ENCODE measurements at places on chromosomes 7 and 10. TPM values are rescaled to one million over a fixed set of nuclear protein-coding genes. Genes with fewer than 3 reads are reported as not detected.
A peak's percentile ranks its signal among the peaks of the same experiment; 100 is the strongest.

GRCh38 chr10:69696073-69696731 is 66.2 kb downstream of the FAM241B start:
- ATAC-seq = no peak

DNA sequence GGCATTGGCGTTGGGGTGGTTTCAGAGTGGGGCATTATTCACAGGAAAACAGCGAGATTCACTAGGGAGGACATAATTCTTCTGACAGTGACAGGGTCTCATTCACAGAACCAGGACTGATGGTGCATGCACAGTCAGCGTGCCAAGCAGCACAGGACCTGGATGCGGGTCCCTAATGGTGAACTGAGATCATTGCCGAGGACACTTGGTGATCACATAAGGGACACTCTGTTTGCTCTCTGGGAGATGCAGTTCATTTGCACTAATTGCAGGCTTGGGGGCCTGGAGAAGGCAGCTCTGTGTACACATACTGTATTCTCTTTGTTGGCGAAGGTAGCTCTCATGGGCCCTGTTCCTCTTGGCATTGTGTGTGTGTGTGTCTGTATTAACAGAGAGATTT is 716.1 kb downstream of the PHTF2 start:
- peak; percentile 100 for ATAC-seq

- no peak for ATAC-seq
Observed at GRCh38 chr7:37409461-37409860, 39.2 kb downstream of the ELMO1 start.

GRCh38 chr7:22667562-22668239 is 59.3 kb upstream of the IL6 start:
- ATAC-seq = no peak

DNA sequence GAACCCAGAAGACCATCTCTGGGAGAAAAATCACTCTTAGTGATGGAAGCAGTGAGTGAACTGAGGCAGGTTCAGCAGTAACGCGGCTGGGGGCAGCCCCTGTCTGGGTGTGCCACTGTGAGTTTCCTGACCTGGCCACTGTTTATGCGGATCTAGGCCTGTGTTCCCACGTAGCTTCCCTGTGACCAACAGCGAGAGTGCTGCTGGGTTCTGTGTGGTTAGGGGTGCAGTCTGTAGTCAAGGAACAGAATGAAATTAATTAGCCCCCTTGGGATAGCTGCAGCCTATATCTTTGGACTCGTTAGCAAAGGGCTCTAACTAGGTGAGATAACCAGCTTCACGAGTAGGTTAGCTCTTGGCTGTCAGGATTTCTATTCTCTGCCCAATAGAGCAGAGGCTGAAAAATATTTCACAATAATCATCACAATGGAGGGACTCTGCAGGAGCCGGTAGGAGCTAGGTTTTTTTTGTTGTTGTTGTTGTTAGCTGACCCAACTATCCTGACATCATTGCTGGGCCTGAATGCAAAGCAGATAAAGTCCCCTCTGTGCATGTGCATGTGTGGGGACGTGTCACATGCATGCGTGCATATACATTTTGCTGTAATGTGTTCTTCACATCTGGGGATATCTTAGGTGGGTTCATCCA is 164.9 kb downstream of the TMEM178B start:
- peak; percentile 69 for ATAC-seq

GRCh38 chr7:101077303-101078086 is 7.8 kb upstream of the TRIM56 start:
- ATAC-seq = peak; percentile 98

DNA sequence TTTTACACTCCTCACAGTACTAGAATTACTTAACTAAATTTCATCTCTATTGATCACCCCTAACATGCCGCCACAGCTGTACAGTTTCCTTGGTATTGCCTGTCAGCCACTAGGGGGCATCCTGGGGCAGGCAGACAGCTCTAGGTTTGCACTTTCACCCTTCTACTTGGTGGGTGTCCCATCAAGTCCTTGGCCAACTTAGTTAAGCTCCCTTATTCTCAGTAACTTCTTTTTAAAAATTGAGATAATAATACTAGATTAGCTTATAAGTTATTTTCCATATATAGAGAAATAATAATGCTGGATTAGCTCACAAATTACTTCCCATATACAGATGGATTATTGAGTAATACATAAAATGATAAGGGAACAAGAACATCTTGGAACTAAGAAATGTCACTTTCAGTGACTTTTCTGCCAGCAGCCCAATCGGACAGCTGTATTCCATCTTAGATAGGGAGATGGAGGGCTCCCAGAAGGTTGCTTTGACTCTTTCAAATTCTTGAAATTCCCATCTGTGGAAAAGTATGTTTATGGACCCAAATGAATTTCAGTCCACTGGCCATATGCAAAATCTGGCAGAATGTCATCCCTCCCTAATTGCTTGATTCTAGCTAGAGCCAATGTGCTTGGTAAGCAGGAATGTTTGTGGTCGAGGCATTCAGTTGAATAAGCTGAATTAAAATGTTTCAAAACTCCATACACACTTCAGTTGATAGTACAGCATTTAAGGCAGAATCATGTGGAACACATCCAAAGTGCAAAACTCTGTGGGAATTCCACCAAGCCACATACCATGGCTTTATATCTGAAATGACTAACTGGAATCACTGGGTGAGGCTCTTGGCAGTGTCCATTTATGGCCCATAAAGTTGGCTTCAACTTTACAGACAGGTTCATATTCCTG is 309.7 kb downstream of the CSTF2T start:
- ATAC-seq = no peak

Gene NKX2-3
- total RNA-seq = 0.35 TPM

Gene ANXA8L1
- total RNA-seq = not detected

Gene MTERF1
- total RNA-seq = 12.3 TPM

Gene DYNC1I1
- total RNA-seq = 22.4 TPM

Gene ZPBP
- not detected for total RNA-seq

All from motor neuron (in vitro differentiated cells).